ENCODE measurements at places on chromosomes 3 and 15.

DNA sequence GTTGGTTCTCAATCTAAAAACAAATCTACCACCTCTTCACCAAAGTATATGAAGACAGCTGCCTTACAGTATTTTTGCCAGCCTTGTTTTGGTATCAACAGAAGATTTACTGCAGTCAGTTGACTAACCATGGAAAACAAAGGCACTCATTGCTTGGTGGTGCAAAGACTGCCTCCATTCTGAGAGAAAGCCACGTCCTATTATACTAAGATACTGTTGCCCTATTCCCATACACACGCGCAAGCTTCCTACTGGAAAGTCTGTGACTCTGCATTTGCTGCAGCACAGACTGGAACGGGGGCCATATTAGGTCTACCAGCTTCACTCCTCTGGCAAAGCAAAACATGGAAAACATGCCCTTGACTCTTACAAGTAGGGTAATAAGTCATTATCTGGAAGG is 18.0 kb downstream of the MTMR10 start:
- no peak for ATAC-seq

- ATAC-seq = no peak
These were observed 476 bp downstream of the IP6K2 start for GRCh38 chr3:48716508-48716981.

DNA sequence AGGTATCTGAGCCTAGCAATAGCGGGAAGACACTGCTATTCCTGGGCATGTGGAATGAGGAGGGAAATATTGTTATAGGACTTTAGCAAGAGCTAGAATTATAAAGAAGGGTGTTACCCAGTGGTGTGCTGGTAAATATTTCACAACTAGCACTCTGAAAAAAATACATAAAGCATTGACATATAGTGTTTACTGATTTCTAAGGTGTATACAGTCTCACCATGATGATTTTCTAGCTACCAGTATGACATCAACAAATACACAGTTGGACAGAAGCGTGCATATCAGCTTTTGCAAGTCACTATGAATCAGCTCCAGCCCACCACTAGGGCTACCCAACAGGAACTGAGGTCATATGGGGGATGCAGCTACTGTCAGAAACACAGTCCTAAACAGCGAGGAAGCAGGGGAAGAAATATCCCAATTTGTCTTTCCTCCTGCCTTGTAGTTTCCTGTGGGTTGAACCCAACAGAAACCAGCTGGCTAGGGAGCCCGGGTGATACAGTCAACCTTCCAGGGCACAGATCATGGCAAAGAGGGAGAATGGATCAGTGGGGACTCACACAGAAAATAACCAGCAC is 39.6 kb downstream of the HGD start:
- peak; percentile 68 for ATAC-seq

- no peak for ATAC-seq
These were observed 29.9 kb downstream of the IL5RA start for GRCh38 chr3:3080309-3080708.

GRCh38 chr15:59303633-59304032 is 69.0 kb downstream of the MYO1E start:
- ATAC-seq = no peak

- no peak for ATAC-seq
These were observed 460.8 kb downstream of the ROBO2 start for GRCh38 chr3:77500721-77501120.

DNA sequence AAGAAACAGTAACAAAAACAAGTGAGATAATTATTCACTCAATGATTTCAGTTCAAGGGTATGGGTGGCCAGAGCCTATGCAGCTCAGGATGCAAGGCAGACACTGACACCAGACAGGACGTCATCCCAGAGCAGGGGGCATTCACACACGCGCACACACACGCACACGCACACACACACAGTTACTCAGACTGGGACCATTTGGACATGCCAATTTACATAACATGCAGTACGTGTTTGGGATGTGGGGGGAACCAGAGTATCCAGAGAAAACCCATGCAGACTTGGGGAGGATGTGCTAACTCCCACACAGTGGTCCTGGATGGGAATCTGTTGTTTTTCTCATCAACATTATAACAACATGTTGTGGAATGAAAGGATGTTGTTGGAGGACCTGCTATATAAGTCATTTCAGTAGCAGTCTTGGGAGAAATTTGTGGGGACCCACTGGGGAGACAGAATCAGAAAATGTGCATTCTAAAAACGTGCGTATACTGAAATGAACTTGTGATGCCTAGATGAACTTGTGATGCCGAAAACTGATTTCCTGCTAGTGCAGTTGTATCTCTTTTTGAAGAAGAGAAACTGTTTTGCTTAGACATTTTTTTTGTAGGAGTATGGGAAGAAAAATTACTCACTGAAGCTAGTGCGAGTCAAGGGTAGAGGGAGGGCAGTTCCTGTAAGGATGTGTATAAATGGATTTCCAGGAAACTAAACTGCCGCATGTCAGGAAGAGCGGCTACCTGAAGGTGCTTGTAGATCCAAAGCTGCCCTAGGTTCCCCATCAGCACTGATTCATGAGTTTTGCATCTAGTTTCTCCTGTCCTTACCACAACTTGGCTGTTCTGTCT is 25.2 kb downstream of the CD200 start:
- ATAC-seq = peak; percentile 82

GRCh38 chr3:133868186-133868585 is 27.5 kb downstream of the RAB6B start:
- no peak for ATAC-seq

GRCh38 chr3:43876648-43877047 is 185.9 kb downstream of the ABHD5 start:
- ATAC-seq = no peak
